Bone marrow (tissue), 2 donors: ENCODE measurements at places on chromosomes 2 and 18.

DNA sequence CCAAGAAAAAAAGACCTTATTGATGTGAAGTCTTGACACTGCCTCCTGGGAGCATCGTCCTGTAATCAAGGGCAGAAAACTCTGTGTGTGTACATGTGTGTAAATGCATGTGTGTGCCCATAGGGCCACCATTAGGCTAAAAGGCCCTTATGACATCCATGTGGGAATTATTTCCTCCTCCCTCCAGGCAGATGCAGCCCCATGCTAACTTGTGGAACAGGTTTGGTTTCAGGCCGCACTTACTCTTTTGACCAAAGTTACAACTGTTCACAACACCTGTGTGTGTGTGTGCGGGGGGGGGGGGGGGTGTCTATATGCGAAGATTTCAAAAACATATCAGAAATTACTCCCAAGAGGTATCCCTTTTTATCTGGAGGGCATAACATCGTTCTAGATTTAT is 87.4 kb upstream of the SLC14A2 start:
- DNase-seq, result no peak

DNA sequence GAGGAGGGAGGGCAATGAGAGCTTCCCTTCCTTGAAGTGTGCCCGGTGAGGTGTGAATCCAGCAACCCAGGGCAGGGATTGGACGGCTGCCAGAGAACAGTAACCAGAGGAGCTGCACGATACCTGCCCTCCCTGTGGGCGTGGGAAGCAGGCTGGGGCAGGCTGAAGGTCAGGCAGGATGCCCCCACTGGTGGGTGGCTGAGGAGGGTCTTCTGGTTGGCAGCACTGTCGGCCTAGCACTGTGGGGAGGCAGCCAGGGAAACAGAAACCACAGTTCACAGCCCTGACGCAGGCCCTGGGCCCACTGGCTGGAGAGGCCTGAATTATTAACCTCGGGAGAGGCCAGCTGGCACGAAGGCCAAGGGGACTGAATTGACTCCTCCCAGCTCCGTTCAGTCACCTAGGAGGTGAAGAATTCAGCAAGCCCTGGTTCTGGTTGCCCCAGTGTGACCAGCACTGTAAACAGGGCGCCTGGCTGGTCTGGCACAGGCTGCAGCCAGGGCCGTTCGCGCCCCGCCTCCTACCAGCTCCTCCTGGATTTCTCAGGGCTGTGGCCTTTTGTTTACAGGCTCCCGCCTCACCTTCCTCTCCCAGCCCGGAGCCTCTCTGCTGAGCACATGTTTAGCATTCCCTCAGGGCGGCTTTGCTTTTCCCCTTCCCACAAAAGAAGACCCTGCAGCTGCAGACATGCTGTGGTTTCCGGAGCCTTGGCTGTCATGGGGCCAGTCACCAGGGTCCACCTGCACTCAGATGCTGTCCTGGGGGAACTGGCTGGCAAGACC is 97.8 kb downstream of the B3GNT2 start:
- no peak for DNase-seq

DNA sequence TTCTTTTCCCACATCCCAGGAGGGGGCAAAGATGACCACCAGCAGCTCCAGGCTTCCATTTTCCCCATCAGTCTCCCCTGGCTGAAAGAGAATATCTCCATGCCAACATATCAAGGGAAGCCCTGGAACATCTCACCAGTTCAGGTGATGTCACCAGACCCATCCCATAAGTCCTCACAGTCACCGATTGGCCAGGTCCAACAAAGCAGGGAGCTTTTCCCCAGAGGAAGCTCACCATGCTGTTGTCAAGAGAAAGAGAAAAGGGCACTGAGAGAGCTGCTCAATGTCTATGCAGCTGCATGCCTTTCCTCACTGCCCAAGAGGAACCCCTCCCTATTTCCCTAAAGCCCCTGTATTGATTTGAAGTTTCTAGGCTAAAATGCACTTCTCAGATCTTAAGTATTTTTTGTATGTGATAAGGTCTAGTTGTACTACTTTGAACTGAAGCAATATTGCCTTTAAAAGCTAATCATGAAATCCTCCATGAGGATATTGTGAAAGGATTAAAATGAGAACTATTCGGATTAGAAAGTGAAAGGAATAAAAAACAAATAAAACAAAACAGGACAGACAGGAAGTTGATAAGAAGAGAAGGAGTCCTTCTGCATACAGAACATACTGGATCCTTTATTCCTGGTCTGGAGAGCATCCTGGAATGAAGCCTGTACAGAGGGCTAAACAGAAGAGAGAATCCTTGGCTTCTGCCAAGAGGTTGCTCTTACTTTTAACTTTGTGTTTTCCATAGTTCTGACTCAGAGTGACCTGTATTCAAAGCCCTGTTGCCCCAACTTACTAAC is 45.2 kb upstream of the CTIF start:
- no peak for DNase-seq

DNA sequence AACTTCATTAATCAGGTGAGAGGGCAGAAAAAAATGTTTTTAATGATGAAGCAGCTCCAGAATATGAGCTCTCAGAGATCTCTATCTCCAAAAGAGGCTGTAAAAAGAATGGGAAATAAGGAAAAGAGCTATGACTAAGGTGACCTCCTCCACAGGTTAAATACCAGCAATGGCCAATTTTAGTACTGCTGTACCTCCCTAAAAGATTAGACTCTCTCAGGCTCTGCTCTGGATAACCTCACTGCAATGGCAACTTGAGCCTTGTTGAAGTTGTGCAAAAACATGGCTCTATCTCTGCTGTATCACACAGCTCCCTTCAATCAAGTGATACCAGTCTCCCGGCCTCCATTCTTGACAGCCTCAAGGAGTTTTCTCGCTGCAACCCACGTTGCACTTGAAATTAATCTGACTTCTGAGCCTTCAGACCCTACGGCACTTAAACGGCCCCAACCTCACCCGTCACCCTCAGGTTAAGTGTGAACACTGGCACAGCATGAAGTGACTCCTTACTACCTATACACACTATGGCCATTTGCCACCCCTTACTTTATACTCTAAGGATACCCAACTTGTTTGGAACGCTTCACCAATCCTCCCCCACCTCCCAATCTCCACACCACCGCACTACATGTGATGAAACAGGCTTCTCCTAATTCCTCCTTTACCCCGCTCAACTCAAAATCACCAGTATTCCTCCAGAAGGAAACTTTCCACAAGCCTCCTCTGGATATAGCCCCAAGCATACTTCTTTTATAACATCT is 36.3 kb downstream of the SMAD2 start:
- no peak for DNase-seq

DNA sequence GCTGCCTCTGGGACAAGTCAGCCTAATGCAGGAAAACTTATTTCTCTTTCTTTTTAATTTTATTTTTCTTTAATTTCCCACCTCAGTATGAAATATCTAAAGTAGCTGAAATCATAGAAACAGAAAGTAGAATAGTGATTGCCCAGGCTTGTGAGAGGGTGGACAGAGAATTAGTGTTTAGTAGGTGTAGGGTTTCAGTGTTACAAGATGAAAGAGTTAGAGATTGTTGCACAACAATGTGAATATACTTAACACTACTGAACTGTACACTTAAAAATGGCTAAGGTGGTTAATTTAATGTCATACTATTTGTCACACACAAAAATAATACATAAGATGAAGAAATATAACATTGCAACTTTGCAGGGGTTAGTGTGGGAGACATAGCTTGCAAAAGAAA is 80.8 kb downstream of the NAT8 start:
- DNase-seq, result no peak

DNA sequence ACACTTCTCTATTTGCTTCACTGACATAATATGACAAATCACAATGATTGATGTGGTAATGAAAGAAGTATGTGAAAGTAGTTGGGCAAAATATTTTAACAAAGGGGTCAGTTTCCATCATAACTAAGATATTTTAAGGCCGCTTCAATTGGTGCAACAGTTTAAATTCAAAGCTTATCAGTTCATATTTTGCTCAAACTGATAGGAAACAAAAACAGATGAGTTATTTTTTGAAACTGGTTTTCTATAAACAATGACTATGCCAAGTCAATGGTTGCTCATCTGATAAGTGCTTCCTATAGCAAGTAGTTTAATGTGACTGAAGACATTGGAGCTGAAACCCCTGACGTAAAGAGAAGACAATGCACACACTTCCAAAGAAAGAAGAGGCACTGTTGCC is 1290.7 kb downstream of the SUCLG1 start:
- DNase-seq, result no peak
